Stimulated activated CD8-positive, alpha-beta memory T cell treated with anti-CD3 and anti-CD28 coated beads, Interleukin-15, amount 100 ng/mL, for 4 hours (primary cell): ENCODE measurements at places on chromosomes 11 and 22.

GRCh38 chr11:61787928-61788491 lies 4.4 kb downstream of the TMEM258 start:
- DNase-seq = no peak

DNA sequence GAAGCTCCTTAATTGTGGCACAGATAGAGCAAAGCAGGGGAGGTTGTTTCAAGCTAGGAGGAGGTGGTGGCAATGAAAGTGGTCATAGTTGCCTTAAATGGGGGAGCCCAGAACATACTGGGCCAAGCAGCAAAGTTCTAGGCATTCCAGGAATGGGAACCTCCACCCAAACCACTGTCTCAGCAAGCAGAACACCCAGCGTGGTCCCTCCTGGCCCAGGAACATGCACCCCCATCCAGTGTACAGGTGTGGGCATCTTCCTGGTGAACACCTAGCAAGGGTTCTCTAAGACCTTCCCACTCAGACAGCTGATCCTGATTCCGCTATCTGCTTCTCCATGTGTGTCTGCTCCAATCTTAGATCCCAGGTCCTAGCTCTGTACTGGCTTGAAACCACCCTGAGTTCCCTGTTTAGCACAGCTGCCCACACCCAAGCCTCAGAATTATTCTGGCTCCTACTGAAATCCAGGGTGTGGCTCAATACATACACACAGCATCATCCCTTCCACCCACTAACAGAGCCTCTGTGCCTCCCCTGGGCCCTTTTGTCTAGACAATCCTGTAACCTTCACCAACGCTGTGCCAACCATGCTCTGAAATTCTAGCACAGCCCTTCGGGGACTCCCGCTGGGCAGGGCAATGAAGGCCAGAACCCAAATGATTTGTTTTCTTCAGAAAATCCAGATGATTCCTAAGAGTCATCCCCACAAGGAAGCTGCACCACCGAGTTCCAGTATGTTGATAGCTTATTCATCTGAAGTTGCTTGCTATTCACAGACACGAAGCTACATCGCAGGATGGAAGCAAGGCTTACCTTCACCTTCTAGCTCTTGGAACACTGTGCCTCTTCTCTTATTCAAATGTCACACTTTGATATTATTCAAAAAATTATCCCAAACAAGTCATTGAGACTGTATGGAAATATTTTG lies 76.6 kb downstream of the ABTB2 start:
- DNase-seq = no peak

- DNase-seq = no peak
Observed at GRCh38 chr11:80841675-80842074, 1400.8 kb upstream of the TENM4 start.

- DNase-seq = no peak
Observed at GRCh38 chr11:121722431-121723245, 269.9 kb upstream of the SORL1-AS1 start.

GRCh38 chr11:124090996-124091395 lies 24.3 kb upstream of the VWA5A start:
- DNase-seq = no peak

- DNase-seq = no peak
Observed at GRCh38 chr11:35035894-35036408, 103.0 kb upstream of the CD44 start.

- no peak for DNase-seq
Observed at GRCh38 chr22:43177479-43177878, 9.5 kb downstream of the TTLL12 start.

- DNase-seq = no peak
Observed at GRCh38 chr11:94532211-94532610, 11.5 kb upstream of the FUT4 start.

DNA sequence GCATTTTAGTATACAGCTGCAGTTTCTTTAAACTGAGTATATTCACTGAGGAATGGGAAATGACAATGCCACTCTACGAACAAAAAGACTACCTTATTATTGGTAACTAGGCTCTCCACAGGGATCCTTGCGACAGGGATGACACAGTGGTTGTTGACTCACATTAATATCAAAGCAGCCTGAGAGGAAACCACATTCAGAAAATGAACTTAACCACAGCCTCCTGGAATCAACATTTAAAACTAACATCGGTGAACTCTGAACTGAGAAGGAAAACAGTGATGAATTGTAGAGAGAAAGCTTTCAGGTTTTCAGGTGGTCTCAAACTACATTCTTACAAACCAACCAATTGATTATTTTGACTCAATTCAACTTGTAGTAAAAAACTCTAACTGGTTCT lies 90.3 kb upstream of the MTMR2 start:
- no peak for DNase-seq

DNA sequence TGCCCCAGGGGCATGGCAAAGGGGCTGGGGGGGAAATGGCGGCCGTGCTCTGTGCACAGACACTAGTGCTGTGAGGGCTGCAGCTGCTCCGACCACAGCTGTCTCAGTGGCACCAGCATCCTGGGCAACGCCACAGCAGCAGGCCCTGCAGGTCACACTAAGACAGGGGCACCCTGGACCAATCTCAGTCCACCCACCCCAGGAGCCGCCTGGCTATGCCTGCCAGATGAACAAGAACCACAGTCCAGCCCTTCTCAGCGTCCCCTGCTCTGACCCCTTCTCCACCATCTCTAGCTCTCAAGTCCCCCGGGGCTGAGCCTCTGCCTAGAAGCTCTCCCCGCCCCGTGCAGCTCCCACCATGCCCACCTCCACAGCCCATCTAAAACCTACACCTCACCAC lies 16.5 kb downstream of the TUBGCP6 start:
- DNase-seq = no peak

GRCh38 chr11:92828556-92828955 lies 140.9 kb upstream of the MTNR1B start:
- DNase-seq = no peak

GRCh38 chr11:61516675-61517572 lies 8.4 kb downstream of the LRRC10B start:
- DNase-seq = peak; percentile 14

- DNase-seq = no peak
Observed at GRCh38 chr11:19276859-19277808, 36.4 kb upstream of the E2F8 start.

DNA sequence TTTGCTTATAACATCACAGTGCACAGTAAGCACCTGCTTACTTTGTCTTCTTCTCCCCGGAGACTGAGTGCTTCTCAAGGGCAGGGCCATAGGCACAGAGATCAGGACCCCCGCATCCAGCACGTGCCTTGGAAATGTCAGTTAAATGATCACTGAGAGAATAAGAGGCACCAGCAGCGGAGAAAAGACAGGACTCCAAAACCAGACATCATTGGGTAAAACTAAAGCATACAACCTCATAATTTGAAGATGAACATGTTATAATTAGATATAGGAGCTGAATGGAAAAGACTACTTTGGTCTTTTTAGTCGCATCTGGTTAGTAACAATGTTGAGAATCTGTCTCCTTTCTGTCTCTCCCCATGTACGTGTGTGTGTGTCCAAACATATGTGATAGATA lies 1279.9 kb downstream of the LRRC4C start:
- DNase-seq = no peak

GRCh38 chr11:115170133-115170815 lies 333.9 kb downstream of the CADM1 start:
- DNase-seq = no peak

GRCh38 chr22:16915701-16916100 lies 90.5 kb upstream of the XKR3 start:
- no peak for DNase-seq

- peak; percentile 75 for DNase-seq
Observed at GRCh38 chr11:34650528-34650927, 29.6 kb downstream of the EHF start.

DNA sequence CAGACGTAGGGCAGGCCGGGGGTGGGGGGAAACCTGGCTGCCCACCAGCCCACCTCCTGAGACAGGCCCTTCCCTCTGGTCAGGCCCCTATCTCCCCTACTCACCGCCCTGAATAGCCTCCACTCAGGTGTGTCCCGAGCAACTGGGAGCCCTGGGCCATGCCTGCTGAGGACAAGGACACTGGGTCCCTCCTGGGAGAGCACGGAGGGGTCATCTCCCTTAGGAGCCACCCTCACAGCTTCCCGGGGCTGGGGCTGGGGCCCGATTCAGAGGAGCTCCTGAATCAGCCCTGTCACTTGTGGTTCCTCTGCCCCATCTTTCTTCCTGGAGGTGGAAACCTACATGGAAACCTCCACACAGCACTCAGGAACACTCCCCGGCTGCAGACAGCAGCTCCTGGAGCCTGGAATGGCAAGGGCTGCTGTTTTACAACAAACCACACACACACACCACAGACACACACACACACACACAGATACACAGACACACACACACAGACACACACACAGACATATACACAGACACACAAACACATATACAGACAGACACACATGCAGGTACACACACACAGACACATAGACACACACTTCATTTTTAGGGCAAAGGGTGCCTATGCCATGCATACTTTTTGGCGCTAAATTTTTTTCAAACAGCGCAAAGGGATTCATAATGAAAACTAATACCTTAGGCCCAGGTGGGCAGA lies 9.6 kb upstream of the EMID1 start:
- no peak for DNase-seq

GRCh38 chr11:79412761-79413160 lies 28.1 kb downstream of the TENM4 start:
- no peak for DNase-seq

DNA sequence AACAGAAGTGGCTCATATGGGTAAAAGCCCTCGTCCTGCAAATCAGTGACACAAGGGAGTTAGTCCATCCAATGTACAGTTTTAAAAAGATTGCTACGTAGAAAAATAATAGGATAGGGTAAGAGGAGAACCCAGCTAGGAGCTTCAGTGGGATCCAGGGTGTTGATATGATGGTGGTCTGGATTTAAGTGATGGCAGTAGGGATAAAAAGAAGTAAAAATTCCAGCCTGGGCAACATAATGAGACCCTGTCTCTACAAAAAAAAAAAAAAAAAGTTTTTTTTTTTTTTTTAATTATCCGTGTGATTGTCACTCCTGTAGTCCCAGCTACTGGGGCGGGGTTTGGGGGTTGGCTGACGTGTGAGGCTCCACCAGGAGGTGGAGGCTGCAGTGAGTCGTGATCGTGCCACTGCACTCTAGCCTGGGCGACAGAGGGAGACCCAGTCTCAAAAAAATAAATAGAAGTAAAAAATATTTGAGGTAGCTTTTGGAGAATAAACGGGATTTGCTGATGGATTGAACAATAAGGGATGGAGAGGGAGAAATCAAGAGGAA lies 7.0 kb upstream of the L3MBTL2 start:
- no peak for DNase-seq

GRCh38 chr11:37504921-37505320 lies 906.9 kb upstream of the RAG2 start:
- no peak for DNase-seq

- DNase-seq = no peak
Observed at GRCh38 chr11:15569305-15570025, 454.7 kb downstream of the INSC start.
